ENCODE measurements at places on chromosomes 11 and 22.

- DNase-seq: no peak
Measured at GRCh38 chr22:41826021-41826420, 6.9 kb upstream of the SREBF2 start.

DNA sequence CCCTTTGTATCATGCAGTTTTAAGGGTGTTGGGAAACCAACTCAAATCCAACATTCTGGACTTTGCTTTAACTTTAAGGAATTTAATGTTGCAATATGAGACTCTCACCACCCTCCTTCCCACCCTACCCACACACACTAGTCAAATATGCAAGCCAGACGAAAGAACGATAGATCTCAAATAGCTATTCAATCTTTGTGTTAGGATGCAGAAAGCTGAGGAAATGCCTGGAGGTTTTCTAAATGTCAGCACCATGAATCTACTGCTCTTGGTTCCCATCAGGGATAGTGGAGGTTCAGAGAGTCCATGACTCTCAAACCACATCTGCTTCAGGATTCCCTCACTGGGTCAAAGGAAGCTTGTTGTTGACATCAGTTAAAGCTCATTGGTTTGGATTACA is 33.7 kb downstream of the EXPH5 start:
- DNase-seq: no peak

- no peak for DNase-seq
Measured at GRCh38 chr22:32801537-32802236, at the start of gene TIMP3. Gene TIMP3, plus strand, starts transcription at chr22:32801705. Its CDS starts 297 bp downstream, at chr22:32802002.

DNA sequence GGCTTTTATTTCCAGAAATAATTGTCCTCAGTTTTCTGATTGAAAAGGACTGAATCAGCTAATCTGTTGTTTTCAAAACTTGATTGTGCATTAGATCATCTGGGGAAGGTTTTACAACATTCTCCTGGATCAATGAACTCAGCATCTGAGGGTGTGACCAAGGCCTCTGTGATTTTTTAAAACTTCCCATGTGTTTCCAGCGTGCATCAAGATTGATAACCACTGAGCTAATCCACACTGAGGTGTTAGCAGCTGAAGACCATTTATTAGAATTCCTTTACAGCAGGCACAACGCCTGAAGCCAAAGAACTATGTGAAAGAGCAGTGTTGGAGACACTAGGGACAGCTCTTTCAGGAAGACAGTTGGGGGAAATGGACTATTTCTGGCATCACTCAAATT is 10.2 kb downstream of the VSTM5 start:
- DNase-seq: no peak

DNA sequence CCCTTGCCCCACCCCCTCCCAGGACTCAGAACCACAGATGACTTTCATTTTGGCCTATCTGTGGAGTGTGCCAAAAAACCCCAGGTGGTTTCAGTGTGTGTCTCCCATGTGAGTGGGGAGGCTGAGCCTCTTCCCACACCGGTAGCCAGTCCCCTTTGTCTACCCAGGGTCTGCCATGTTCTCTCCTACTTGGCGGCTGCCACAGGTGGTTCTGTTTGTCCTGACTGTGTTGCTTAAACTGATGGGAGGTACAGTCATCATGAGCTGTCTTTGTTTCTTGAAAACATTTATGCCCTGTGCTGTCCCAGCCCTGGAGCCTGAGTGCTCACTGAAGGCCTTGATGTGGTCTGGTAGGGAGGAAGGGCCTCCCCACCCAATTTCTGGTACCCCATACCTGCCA is 39.7 kb upstream of the SUSD2 start:
- peak; percentile 55 for DNase-seq

- peak; percentile 24 for DNase-seq
Measured at GRCh38 chr11:63212742-63213141, 30.7 kb downstream of the SLC22A25 start.

GRCh38 chr11:824942-825341 is 2.8 kb upstream of the CRACR2B start:
- DNase-seq: no peak

DNA sequence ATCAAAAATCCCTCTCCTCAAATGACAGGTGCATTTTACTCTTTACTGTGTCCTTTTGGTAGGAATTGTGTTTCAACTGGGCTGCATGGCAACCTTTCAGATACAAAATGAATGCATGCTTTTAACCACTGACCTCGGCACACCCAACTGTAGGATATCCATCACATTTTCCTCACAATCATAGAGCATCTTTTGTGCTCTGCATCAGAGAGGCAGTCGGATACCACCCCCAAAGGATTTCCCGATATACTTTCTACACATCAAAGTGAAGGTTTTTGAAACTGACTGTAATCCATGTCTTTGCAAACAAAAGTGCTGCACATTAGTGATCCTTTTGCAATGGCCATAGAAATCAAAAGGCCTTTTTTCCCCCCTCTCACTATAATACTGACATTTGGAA is 9.1 kb downstream of the ME3 start:
- no peak for DNase-seq

- DNase-seq: no peak
Measured at GRCh38 chr11:105156720-105157119, 17.2 kb upstream of the CARD18 start.

DNA sequence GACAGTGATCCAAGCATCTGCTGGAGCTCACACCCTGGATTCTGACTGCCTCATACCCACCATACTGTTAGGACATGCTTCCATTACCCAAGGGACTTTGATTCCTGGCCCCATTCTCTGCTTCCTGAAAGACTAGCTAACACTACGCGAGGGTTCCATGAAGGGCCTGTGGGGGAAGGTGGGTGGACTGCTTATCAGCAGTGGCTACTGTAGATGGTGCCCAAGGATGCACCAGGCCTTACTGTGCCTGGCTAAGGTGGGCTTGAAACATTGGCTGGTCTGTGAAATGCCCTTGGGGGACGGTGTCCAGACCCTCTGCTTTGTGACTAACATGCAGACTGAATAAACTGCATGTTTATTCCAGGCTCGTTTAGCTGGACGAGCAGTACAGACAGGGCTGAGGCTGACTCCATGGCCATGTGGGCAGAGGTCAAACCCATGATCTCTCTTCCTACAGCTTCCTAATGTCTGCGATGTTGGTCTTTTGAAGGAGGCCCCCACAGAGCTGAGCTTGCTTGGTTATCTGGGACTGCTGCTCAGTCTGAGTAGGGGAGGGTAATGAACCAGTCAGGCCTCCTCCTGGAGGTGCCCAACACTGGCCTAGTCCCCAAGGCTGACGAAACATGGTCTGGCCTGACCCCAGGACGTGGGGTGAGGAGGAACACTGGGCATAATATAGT is 48.3 kb upstream of the PHOX2A start:
- DNase-seq: no peak

DNA sequence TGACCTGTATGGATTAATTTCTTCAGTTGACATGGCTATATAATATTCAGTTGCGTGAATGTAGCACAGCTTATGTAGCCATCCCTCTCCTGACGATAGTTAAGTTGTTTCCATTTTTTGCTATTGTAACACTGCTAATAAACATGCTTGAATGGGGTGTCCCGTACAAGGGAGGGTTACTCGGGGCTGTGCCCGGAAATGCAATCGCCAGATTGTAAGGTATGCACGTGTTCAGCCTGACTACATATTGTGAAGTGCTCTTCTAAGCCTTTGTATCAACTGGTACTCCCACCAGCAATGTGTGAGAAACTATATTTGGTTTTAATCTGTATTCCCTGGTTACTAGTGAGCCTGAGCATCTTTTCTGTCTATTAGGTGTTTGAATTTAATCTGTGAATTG is 16.1 kb downstream of the ST3GAL4 start:
- no peak for DNase-seq

DNA sequence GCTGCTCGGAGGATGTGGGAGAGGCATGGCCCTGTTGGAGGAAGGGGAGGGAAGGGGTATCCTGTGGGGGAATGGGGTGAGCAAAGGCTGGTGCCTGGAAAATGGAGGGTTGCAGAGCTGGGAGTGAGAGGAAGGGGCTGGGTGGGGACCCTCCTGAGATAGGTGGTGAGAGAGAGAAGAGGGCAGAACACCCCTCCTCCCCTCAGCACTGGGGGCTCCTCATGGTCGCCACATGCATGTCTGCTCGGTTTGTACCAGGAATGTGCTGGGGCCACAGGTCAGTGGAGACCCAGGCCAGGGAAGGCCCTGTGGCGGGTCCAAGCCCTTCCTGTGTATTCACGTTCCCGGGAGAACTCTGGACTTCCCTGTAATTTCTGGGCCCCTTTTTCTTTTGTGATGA is 27.8 kb upstream of the ACR start:
- no peak for DNase-seq

DNA sequence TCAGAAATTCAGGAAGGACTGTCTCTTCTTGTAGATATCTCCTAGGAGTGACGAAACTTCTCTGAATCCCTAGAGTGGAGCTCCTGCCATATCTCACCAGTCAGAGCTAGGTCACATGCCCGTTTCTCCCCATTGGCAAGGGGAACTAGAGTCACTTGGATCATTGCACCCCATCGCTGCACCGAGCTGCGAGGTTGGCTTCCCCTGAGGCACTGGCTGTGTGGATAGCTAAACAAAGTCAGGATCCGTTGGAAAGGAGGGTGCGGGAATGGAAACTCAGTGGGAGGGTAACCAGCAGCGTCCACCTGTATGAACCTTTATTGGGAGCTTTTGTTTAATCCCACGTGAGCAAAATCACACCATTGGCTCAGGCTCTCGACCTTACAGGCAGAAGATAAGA is 283.8 kb downstream of the BRD1 start:
- no peak for DNase-seq

DNA sequence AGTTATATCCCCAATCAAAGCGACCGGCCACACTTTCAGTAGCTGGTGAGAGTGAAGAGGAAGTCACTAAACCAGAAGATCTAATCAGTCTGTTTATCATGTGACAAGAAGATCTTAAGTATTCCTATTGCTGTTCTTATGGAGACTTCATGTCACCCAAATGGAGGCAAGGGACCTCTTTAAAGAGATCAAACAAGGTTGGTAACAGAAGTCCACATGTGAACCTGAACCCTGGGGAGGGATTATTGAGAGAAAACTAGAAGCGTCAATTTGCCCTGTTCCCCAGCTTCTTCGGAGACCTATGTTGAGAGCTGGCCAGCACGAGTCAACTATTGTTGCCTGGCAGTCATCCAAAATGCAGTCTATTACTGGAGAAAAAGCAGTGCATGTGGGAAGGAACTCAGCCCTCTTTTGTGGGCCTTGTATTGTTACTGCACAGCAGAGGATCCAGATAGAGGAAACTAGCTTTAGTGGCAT is 76.9 kb upstream of the CTSC start:
- DNase-seq: peak; percentile 6

DNA sequence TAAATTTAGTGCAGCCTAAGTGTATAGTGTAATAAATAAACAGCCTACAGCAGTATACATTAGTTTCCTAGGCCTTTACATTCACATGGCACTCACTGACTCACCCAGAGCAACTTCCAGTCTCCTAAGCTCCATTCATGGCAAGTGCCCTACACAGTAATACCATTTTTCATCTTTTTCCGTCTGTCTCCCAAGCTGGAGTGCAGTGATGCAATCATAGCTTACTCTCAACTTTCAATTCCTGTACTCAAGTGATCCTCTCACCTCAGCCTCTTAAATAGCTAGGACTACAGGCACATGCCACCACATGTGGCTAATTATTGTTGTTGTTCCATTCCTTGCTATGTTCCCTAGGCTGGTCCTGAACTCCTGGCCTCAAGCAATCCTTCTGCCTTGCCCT is 54.4 kb downstream of the FCHSD2 start:
- DNase-seq: no peak

DNA sequence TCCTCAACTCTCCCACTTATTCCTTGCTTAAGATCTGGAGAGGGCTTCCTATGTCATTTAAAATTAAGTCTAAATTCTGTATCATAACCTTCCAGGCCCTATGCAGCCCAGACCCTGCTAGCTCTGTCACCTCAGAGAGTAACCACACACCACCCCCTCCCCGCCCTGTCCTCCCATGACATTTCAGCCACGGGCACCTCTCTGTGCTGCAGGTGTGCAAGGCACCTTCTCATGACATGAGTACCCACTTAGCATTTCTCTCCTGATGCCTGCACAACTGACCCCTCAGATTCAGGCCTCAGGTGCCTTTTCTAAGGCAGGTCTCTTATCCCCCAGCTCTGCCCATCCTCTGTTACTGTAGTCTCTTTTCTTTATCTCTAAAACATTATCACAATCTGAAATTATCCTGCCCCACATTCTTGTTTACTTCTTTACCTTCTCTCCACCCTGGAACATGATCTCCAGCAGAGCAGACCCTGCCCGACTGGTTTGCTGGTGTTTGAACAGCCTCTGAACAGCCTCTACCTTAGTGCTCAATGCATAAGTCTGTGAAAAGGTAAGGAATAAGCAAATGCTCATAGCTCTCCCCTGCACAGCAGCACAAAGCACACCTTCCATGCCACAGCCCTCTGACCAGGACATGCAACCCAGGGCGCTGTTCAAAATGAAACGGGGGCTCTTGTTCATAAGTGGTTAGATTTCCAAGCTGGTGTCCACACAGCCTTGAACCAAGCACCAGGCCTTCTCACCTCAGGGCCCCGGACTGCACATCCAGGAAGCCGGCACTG is 196.1 kb upstream of the B3GAT1 start:
- DNase-seq: no peak

GRCh38 chr22:37811867-37812266 is 4.1 kb downstream of the GCAT start:
- no peak for DNase-seq

DNA sequence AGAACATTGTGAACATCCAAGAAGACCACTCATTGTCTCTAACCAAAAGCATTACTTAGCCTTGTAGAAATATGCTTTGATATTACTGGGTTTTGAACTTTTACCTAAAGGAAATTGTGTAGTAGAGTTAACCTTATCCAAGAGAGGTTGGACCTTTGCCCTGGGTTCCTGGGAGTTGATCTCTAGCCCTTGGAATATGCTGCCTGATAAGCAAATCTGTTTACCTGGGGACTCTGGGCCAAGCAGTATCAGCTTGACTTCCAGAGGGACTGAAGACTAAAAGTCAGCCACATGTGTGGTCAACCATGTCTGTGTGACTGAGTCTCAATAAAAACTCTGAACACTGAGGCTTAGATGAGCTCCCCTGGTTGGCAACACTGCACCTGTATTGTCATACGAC is 44.1 kb upstream of the CWF19L2 start:
- no peak for DNase-seq

DNA sequence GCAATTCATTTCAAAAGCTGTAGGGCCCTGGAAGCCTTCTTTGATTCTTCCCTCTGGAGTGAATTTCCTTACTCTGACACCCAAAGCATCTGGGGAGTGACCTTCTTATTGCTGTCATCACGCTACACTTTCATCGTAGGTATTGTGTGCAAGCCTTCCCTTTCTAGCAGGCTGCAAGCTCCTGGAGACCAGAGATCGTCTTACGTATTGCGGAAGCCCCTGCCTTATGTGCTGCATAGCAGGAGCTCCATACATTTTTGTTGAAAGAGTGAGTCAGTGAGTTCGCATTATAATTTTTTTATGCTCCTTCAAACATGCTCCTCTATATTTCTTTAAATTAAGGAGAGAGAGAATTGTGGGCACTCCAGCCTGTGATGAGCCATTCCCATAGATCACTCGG is 21.2 kb upstream of the TMEM218 start:
- no peak for DNase-seq

DNA sequence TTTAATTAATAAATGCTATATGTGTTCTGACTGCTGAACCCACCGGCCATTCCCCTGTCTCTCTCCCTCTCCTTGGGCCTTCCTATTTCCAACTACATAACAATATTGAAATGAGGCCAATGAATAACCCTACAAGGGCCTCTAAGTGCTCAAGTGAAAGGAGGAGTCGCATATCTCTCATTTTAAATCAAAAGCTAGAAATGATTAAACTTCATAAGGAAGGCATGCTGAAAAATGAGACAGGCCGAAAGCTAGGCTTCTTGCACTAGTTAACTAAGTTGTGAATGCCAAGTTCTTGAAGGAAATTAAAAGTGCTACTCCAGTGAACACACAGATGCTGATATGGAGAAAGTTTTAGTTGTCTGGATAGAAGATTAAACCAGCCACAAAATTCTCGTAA is 109.2 kb downstream of the TSPAN18 start:
- DNase-seq: no peak
